Smooth muscle cell of the brain vasculature (primary cell): ENCODE measurements at places on chromosomes 6 and 20.

- DNase-seq = no peak
These were observed 117.0 kb downstream of the ERMARD start for GRCh38 chr6:169868458-169868857.

DNA sequence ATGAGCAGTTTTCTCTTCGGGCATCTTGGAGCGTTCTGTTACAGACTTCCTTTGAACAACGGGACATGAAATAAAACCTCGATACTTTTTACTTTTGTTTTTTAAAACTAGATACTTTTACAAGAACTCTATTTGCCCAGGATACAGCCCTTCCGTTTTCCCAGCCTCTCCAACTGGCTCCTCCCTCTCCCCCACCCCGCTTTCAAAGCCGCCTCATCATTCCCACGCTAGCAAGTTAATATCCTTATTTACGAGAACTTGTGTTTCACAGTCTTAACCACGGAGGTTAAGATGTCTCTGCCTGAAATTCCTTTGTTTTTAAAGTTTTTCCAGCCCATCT lies 241 bp upstream of the CFAP206 start:
- peak; percentile 15 for DNase-seq

DNA sequence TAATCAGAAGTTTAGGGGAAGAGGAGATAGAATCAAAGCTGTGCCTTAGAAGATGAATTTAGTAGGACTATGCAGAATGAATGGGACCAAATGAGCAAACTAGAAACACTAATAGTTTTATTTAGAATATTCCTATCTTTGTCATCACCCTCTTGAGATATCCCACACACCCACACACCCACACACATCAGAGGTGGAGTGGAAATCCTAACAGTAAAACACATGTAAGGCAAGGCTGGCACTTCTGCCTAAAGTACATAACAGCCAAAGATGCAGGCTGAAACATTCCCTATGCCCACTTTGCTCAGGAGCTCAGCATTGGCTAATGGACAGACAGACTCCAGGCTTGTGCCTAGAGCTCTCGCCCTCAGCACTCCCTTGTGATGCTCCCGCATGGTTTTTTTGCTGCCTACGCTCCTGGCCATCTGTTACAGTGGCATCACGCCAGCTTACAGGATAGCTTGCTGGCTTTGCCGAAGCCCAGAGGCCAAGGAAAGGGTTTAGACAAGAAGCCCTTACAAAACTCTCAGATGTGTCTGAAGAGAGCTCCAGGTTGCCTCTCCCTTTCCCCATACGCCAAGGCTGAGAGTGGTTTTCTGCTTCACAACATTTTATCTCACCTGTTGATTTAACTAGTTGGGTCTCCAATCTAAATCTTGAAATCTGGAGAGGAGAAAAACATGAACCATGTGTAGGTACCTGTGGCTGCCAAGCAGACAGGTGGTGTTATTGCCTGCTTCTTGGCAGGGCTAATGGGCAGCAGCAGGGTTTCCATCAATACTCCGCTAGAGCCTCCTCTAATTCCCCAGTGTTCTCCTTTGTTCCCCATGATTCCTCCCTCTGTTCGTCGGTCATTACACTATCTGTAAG lies 282.6 kb upstream of the ID4 start:
- DNase-seq = no peak

- DNase-seq = no peak
These were observed 86.3 kb downstream of the SLC22A23 start for GRCh38 chr6:3370361-3371221.

DNA sequence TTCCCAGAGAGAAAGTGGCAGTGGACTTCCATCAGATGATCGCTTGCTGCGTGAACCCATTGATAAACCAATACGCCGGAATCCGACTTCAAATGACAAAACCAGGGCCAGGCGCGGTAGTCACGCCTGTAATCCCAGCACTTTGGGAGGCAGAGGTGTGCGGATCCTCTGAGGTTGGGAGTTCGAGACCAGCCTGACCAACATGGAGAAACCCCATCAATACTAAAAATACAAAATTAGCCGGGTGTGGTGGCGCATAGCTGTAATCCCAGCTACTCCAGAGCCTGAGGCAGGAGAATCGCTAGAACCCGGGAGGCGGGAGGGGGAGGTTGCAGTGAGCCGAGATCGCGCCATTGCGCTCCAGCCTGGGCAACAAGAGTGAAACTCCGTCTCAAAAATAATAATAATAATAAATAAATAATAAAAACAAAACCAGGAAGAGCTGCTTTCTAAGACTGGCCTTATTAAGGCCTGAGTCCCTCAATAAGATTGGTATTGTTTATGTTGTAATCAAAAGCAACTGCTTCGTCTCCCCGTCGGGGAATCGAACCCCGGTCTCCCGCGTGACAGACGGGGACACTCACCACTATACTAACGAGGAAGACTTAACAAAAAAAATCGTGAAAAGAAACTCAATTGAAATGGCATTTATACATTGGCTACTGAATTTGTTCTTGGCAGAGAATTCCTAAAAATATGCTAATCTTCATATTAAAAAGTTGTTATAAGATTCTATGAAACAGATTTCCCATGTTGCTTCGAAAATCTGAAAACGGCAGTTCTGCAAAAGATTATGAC lies 110.2 kb upstream of the ZNF184 start:
- no peak for DNase-seq

DNA sequence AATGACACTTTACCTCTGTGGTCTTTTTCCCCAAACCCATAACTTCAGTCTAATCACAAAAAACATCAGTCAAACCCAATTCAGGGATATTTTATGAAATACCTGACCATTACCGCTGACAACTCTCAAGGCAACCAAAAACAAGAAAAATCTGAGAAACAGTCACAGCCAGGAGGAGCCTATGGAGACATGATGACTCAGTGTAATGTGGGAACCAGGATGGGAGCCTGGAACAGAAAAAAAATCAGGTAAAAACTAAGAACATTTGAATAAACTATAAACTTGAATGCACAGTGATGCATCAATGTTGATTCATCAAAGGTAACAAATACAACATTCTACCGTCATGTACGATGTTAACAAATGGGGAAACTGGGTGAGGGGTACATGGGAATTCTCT lies 84.1 kb upstream of the TSHZ2 start:
- DNase-seq = no peak

- no peak for DNase-seq
These were observed 116.1 kb downstream of the CEBPB start for GRCh38 chr20:50306478-50307423.
